ENCODE measurements at places on chromosomes 13 and 19. TPM values are rescaled to one million over a fixed set of nuclear protein-coding genes. Genes with fewer than 3 reads are reported as not detected.

DNA sequence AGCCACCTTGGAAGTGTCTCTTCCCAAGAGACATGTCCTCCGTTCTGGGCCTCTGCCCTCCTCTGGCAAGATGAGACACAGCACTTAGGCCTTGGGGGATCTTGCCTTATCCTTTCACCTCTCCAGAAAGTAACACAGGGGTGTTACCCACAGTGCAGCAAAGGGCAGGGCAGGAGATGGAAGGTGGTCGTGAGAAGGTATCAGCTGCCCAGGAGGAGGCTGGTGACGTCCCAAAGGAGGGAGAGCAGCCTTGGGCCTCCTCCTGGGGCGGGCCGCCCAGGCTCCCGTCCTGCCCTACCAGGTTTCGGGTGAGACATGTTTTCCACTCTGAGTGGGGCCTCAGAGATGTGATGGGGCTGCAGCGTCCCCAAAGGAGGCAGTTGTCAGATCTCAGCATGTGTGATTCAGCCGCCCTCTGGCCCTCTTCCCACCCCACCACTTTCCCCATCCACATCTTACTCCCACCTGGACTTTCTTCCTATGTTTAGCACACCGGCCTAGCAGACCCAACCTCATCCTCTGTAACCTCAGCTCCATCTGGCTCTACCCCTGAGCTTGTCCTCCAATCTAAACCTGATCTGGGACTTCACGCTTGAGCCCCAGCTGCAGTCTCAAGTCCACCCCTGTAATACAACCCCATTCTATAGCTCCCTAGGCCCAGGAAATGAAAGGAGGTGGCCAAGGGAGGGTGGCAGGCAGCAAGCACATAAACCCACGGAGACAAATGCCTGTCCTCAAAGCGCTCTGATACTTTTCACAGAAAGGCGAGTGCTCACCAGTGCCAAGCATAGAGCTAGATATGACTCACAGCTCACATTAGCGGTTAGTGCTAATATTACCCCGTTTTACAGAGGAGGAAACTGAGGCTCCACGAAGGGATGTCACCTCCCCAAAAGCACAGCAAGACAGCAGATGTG is 9.3 kb downstream of the POU2F2 start:
- DNase-seq = no peak

DNA sequence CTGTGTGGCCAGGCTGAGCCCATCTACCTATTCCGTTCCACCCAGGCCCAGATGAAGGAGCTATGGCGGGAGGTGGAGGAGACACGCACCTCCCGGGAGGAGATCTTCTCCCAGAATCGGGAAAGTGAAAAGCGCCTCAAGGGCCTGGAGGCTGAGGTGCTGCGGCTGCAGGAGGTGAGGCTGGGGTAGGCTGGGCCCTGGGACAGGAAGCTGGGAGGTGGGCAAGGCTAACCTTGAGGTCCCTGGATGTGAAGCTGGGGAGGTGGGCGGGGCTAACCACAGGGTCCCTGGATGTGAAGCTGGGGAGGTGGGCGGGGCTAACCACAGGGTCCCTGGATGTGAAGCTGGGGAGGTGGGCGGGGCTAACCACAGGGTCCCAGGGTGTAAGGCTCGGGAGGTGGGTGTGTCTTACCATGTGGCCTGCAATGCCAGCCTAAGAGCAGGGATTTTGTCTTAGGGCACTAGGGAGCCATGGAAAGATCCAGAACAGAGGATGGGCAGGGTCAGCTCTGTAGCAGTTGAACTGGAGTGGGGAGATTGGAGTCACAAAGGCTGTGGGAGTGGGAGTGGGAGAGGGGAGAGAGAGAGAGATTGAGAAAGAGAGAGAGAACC is 36.9 kb downstream of the KCNC3 start:
- DNase-seq = no peak

- no peak for DNase-seq
Observed at GRCh38 chr19:38152461-38153379, 71.3 kb downstream of the DPF1 start.

DNA sequence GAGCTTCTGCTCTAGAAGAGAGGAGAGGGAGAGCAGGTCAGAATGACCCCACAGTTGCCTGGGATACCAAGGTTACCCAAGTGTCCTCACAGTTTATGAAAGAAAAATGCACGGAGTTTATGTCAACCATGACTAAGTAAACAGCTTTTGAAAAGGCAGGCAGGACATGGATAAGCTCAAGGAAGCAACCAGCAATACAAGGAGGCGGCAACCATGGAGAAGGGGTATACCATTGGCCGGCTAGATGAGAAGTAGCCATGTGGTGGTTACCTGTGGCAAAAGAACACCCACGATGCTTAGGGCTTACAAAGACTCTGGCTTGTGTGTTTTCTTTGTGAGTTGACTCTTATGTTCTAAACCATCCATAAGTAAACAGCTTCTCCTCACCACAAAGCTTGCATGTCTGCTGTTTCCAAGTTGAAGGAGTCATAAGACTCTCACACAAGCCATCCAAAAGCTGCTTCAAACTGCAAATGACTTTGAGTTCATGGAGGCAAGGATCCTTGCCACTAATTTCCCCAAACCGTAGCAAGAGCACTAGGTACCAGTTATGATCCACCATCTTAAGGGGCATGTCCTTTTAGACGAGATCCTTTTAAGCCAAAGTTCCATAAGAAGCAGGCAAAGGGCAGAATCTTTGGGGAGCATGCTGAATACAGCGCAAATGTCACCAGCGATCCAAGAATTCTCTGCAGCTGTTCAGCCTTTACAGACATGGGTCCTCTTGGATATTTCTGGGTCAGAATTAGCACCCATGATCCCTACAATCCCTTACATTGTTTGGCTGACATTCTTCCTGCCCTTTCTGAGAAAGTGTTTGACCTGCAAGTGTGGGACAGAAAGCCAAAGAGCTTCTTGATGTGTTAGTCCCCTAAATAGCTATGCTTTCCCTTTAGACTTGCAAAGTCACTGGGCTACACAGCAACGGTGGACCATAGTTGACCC is 74.8 kb upstream of the IPO5 start:
- DNase-seq = no peak

SCAMP4 gene
- 66.3 TPM for total RNA-seq

DNA sequence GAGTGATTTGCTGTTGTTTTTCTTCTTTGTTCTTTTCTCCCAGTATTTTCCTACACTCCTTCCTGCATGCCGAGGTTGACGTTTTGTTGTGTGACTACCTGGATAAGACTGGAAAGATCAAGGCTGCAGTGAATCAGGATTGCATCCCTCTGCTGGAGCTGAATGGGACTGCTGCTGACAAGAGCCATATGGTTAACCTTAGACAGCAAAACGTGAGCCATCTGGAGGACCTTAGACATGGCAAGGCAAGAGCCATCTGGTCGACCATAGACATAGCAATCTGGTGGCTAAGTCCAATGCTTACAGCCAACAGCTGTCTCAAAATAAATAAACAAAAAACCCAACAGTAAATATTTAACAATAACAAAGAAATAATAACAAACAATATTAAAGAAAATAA is 42.6 kb upstream of the ZNF91 start:
- no peak for DNase-seq

DNA sequence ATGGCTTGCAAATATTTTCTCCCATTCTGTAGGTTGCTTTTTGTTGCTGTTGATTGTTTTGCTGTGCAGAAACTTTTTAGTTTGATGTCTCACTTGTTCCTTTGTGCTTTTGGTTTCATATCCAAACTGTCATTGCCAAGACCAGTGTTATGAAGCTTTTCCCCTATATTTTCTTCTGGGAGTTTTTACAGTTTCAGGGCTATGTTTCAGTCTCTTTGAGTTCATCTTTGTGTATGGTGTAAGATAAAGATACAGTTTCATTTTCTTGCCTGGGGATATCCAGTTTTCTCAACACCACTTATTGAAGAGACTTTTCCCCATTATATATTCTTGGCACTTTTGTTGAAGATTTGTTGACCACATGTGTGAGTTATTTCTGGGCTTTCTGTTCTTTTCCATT is 139.9 kb downstream of the MRPL57 start:
- no peak for DNase-seq

- no peak for DNase-seq
Observed at GRCh38 chr13:23953860-23954512, 56.7 kb upstream of the C1QTNF9B start.

DNA sequence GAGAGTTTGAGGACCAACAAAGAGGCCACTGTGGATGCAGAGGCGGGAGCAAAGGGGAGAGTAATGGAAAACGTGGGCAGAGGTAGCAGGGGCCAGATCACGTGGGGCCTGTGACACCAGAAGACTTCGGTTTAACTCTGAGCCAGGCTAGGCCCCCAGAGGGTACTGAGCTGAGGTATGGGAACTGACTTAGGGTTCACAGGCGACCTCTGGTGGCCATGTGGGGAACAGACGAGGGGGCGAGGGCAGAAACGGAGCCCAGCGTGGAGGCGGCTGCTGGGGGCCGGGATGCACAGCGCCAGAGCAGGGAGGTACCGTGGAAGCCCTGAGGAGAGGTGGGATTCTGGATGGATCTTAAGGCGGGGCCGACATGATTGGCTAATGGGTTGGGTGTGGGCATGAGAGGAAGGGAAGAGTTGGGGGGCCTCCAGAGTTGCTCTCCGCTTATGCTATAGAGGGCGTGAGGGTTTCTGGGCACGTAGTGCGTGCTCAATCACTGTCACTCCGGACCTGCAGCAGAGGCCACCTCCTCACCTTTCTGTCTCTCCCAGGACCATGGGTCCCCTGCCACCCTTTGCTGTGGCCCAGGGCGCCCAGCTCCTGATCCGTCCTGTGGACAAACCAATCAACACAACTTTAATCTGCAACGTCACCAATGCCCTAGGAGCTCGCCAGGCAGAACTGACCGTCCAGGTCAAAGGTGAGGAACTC is 13.7 kb downstream of the PVR start:
- peak; percentile 88 for DNase-seq

- DNase-seq = no peak
Observed at GRCh38 chr13:46476174-46476573, 76.8 kb upstream of the LRCH1 start.
